Testis (tissue), 5 donors: ENCODE measurements at places on chromosomes 5 and 9.

GRCh38 chr9:4508246-4508906, 18.1 kb downstream of the SLC1A1 start:
- no peak for DNase-seq

GRCh38 chr9:14062586-14063221, 251.2 kb downstream of the NFIB start:
- no peak for DNase-seq

GRCh38 chr5:139162448-139162847, 35.7 kb downstream of the SIL1 start:
- no peak for DNase-seq

GRCh38 chr9:112032009-112032408, 135.4 kb downstream of the UGCG start:
- no peak for DNase-seq
